ENCODE measurements at places on chromosomes 7 and 10.

DNA sequence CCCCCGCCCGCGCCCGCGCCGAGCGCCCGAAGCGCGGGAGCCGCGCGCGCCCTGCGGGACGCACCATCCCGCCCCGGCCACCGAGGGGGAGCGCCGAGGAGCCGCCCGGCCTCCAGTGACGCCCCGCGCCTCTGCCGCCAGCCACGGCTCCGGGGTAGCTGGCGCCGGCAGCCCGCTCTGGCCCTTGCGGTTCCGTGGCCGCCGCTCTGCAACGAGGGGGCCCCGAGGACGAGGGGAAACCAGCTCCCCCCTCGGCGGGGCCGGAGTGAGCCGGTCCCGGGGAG lies at the start of gene PAXIP1:
PAXIP1 (minus strand) TSS at position 33 of the 284 bp plus-strand sequence. CDS start 195 bp downstream, outside the sequence.
- DNase-seq: no peak

DNA sequence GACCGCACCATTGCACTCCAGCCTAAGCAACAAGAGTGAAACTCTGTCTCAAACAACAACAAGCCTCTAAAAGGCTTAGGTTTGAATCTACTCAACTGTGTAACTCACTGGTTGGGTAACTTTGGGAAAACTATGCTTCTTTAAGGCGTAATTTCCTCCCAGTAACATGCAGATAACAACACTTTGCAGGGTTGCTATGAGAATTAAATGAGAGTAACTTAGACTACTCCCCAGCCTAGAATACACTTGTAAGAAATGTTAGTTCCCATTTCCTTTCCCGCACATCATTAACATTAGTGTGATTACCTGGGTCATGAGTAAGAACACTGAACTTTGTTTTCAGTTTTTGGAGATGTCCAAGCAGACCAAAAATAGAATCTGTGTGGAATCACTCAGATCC lies 5.4 kb upstream of the MYPN start:
- DNase-seq: no peak

DNA sequence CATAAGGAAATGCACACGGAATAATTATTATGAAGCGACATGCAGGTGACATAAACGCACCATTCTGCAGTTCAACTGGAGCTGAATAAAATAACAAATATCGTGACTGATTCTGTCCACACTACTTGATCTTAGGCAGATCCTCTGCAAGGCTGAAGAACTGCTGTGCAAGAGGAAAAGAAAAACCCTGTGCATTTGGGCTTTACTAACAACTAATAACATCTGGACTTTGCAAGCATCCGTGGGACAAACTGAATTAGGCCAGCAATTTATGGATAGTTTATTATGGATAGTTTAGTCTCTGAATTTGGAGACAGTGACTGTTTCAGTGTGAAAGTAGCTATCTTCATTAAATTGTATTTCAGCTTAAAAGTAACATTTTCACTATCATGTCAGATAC lies 309.4 kb downstream of the SFMBT2 start:
- DNase-seq: no peak

GRCh38 chr7:8151161-8151725 lies 110.7 kb downstream of the ICA1 start:
- no peak for DNase-seq

DNA sequence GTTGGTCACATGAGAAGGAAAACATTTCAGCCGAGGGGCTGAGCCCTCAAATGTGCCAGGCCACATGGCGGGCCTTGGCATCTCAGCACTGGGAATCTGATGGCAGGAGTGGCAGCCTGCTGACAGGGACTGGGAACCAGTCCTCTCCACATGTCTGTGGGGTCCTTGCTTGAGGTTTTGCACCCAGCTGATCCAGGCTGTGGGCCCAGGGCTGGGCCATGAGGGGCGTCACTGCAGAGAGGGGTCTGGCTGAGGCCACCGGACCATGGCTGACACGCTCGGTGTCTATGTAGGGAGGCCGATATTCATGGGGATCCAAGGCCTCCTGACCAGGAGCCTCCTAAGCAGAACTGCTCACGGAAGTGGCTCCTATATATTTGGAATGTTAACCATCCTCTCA lies 31.0 kb upstream of the PWWP2B start:
- DNase-seq: no peak

- DNase-seq: no peak
Measured at GRCh38 chr10:68526634-68527307, 552 bp downstream of the SLC25A16 start.

DNA sequence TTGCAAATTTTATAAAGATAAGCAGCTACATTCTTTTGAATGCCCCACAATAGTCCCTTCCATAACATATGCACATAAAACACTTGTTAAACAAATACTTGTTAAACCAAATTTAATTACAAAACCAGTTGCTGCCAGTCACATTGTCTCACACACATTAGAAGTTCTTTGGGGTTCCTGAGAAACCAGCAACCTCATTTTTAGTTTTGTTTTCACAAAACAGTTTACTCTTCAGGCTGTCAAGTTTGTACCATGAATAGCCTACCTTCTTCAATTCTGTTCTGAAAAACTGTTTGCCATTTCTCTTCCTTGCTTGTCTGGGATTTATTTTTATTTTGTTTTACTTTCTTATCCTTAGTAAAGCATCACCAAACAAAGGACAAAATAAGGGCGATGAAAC lies 176.5 kb upstream of the PHF14 start:
- DNase-seq: no peak

DNA sequence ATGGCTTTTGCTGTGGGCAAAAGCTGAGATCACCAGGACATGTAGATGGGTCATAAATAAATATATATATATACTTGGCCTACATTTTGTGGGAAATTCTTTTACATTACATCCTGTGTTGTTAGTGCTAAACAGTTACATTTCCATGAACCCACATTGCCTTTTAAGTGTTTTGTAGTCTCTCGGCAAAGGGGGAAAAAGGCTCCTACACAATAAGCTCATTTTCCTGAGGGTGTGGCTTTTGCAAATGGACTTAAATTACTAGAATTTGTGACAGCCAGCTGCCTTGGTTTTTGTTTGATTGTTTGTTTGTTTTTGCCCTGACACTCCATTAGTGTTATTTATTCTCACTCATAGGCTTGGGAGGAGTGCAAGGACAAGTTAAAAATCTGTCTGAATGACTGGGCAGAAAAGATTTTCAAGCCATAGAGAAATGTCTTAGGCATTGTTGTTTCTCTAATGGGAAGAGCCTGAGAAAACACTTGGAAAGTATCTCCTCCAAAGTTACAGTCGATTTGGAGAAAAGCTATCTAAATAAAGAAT lies 128.8 kb downstream of the DGKB start:
- no peak for DNase-seq

DNA sequence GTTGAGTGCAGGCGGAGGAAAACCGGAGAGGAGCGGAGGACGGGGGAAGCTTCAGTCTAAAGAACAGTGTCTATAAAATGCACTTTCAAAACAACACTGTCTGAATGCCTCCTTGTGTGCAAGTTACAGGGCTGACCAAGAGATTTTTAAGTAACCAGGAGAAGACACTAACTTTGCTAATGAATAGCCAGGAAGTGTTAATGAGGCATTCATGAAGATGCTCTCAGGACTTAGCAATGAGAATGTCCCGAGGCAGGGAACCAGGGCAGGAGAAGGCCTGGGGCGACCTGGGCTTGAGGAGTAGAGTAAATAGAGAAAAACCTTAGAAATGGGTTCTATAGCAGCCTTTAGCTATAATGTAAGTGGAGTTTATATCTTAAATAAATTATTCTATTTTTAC lies 312.1 kb downstream of the SKIDA1 start:
- no peak for DNase-seq

- DNase-seq: no peak
Measured at GRCh38 chr10:122814493-122814892, 31.2 kb downstream of the CUZD1 start.

- no peak for DNase-seq
Measured at GRCh38 chr10:110967645-110968044, 48.2 kb downstream of the SHOC2 start.

GRCh38 chr7:21030237-21030871 lies 243.7 kb upstream of the SP8 start:
- no peak for DNase-seq

All from pulmonary artery endothelial cell (primary cell).